ENCODE measurements at places on chromosomes 6 and 20.
A peak's percentile ranks its signal among the peaks of the same experiment; 100 is the strongest.

DNA sequence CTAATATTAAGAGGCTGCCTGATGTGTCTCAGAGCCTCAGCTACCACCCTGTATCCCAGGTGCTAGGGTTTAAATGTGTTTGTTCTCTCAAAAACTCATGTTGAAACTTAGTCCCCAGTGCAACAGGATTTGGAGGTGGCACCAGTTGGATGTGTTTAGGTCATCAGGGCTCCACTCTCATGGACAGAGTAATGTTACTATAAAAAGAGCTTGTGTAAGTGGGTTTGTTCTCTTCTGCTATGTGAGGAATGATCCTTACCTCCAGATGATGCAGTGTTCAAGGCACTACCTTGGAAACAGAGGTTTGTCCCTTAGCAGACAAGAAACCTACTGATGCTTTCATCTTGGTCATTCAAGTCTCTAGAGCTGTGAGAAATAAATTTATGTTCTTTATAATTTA, 164.9 kb upstream of the EPHA7 start:
- no peak for DNase-seq

GRCh38 chr6:25287941-25288340, 8.8 kb downstream of the CARMIL1 start:
- no peak for DNase-seq

GRCh38 chr6:127305741-127306140, 37.7 kb downstream of the ECHDC1 start:
- DNase-seq = no peak

- DNase-seq = no peak
These were observed 2.5 kb downstream of the LRRC1 start for GRCh38 chr6:53797304-53797703.

GRCh38 chr6:37882292-37882691, 62.8 kb downstream of the ZFAND3 start:
- DNase-seq = no peak

- no peak for DNase-seq
These were observed 13.5 kb downstream of the DEFB132 start for GRCh38 chr20:271069-271468.

GRCh38 chr6:144955859-144956258, 670.7 kb downstream of the UTRN start:
- no peak for DNase-seq

DNA sequence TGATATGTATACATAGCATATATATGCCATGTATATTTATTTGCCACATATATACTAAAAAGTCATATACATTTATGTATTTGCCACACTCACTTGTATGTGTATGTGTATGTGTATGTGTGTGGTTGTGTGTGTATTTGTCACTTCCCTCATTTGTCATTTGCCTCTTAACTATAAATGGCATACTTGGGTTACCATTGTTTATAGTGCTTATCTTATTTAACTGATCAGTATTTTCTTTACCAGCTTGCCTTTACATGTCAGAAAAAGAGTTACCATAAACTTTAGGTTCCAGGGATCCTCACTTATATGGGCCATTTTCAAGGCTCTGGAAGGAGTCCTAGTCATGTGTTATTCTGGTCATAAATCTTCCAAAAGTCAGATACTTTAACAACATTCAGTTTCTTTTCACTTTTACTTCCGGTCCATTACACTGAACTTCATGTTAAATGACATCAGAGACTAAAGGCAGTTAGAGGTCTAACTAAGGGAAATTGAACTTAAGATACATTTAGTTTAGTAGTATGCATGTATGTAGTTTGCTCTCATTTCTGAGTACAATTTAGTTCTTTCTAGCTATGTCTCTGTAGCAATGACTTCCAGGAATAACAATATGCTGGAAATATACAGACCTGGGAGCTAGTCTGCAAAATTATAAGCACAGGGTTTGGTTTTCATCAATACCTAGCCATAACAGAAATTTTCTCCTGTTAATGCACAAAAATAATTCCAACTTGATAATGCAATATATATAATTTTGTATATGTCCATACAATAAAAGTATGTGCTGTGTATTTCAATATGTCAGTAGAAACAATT, 33.7 kb upstream of the HIVEP1 start:
- no peak for DNase-seq

GRCh38 chr20:59247731-59248684, 52.4 kb upstream of the EDN3 start:
- no peak for DNase-seq

GRCh38 chr6:18323935-18324705, 59.8 kb upstream of the DEK start:
- DNase-seq = peak; percentile 77

DNA sequence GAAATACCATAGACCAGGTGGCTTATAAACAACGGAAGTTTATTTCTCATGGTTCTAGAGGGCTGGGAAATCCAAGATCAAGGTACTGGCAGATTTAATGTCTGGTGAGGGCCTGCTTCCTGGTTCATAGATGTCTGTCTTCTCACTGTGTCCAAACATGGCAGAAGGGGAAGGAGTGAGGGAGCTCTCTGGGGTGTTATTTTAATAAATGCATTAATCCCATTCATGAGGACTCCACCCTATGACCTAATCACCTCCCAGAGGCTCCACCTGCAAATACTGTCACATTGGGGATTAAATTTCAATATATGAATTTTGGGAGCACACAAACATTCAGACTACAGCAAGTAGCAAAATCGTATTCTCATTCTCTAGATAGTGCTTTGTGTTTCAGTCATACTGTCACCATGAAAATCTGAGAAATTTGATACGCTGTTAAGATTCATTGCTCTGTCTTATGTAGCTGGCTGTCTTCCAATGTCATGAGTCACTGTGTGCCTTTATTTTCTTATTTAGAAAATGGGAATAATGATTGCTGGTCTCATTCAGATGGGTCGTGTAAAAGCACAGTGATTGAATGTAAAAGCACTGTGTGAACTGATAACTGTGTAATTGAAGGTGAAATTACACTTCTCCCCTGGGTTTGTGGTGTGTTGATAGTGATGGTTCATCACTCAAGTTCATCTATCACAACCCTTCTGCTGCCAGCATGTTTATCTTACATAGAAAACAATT, 8.9 kb upstream of the ERVFRD-1 start:
- DNase-seq = peak; percentile 27

DNA sequence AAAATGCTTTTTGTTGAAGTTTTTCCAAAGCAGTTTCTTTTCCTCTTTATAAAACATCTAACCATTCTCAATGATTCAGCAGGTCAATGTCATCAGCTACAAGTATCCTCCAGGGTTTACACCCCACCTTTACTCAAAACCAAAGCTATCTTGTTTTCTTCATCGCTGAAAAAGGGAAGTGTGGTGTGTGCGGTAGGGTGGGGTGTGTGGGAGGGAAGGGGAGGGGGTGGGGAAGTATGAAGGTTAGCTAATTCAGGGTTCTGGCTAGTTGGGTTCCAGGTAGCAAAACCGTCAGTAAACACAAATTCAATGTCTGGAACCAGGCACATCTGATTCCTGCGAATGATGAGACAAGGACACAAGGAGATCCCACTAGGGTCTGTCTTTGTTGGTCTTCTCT, 189.6 kb downstream of the GJA10 start:
- DNase-seq = no peak

GRCh38 chr6:4164117-4164442, 28.7 kb upstream of the ECI2 start:
- DNase-seq = no peak

DNA sequence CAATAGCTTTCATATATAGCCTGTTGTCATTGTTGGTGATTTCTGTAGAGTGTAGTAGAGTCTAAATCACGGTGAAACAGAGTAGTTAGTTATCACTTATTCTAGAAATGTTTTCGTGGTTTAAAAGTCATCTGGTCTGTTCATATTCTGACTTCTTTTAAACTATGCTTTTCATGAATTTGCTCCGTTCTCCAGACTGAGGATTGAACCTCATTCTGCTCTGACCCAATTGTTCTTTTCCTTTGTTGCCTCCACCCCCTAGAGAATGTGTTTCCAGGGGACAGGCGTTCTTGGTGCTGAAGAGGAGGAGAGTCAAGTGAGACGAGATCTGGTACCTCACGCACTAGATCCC, 748 bp upstream of the ZNF292 start:
- no peak for DNase-seq

DNA sequence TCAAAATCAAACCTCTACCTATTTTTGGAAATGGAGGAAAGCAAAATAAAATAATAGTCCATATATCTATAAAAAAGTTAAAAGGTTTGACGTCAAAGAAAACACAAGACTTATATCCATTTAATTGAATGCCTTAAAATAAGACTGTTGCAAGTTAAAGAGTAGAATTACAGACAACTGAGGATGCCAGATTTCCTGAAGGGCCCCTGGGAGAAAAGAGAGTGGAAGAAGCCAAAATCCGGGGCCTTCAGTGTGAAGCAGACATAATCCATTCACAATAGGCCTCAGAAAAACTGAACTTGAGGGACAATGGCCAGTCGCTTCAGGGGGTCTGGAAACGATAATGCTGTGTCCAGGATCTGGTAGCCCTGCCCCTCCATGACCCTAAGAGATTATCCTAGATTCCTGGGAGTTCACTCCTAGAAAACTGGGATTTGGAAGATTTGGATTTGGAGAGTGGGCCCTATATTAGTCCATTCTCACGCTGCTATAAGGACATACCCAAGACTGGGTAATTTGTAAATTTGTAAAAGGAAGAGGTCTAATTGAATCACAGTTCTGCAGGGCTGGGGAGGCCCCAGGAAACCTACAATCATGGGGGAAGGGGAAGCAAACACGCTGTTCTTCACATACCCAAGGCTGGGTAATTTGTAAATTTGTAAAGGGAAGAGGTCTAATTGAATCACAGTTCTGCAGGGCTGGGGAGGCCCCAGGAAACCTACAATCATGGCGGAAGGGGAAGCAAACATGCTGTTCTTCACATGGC, 94.0 kb upstream of the SLC2A12 start:
- no peak for DNase-seq

DNA sequence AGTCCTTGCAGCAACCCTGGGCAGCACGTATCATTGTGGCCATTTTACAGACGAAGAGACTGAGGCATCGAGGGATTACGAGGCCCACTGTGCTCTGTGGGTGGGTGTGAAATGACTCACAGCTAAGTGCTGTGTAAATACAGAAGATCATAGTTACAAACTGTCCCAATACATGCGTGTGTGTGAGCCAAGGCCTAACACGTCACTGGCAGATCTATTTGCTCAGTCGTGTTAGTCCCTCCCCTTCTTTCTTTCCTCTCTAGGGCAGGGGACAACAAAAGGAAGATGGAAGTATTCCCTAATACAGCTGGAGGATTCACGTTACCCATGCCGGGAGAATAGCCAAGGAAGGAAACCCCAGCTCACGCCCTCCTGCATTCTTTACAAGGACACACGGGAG, 175.9 kb downstream of the CDC5L start:
- DNase-seq = no peak

DNA sequence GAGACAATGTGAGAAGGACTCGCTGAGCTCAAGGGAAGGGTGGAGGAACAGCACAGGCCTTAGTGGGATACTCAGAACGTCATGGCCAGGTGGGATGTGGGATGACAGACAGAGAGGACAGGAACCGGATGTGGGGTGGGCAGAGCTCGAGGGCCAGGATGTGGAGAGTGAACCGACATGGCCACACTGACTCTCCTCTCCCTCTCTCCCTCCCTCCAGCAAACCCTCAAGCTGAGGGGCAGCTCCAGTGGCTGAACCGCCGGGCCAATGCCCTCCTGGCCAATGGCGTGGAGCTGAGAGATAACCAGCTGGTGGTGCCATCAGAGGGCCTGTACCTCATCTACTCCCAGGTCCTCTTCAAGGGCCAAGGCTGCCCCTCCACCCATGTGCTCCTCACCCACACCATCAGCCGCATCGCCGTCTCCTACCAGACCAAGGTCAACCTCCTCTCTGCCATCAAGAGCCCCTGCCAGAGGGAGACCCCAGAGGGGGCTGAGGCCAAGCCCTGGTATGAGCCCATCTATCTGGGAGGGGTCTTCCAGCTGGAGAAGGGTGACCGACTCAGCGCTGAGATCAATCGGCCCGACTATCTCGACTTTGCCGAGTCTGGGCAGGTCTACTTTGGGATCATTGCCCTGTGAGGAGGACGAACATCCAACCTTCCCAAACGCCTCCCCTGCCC, 1.7 kb downstream of the TNF start:
- no peak for DNase-seq

DNA sequence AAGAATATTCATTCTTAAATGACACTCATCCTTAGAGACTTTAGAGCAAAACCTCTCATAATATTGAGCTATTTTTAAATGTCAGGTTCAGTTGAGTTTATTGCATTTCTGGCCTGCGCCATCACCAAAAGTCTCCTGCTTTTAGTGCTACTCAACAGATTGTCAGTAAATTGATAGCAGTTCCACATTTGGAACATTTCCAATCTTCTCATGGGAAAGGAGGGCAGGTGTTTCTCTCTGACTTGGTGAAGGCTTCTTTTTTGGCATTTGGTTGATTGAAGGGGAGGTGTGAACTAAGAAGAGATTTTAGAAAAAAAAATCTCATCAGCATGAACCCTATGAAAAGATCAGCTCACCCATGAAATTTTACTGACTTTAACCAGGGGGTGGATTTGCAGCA, 125.9 kb upstream of the INSM1 start:
- DNase-seq = no peak

GRCh38 chr20:63831646-63831992, 555 bp upstream of the ZBTB46 start:
- DNase-seq = no peak

GRCh38 chr6:7939184-7939863, 28.7 kb upstream of the TXNDC5 start:
- no peak for DNase-seq

- no peak for DNase-seq
These were observed 181.6 kb downstream of the OTOR start for GRCh38 chr20:16929756-16930155.

DNA sequence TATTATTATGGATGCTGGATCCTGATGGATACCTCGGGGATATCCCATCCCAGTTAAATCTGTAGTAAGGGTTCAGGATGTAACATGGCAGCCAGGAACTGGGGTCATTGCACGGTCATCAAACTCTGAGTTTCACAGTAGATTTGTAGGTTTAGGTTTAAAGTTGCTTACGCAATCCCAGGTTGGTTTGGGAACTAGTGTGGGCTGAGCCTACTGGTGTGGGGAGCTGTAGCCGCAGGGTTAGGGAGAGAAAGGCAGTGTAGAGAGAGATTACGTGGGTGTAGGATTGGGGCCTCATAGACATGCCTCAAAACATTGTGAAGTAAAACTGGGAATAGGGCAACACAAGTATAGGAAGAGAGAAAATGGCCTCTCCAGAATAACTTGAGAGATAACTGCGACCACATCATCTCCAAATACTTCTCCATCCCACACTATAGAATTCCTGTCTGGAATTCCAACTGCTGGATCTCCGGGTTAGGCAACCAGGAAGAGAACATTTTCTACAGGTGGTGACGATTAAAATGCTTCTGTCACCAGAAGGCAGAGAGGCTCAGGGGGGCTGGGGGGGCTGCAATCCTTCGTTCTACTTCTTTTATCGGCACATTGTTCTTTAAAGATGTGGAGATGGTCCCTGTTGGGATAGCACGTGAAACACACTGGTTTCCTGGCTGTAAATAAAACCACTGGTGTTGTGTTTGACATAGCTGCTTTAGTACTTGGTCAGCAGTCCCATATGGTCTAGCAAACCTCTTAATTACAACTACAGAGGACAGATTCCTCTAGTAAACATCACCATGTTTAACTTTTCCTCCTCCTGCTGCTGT, 44.9 kb upstream of the TMEM170B start:
- no peak for DNase-seq

All from HT-29 (cell line).